Fibroblast of skin of left quadriceps (primary cell): ENCODE measurements at places on chromosomes 11 and 22.

GRCh38 chr11:128300785-128301184 lies 286.6 kb downstream of the ETS1 start:
- no peak for DNase-seq

GRCh38 chr11:129530154-129530895 lies 154.7 kb downstream of the BARX2 start:
- no peak for DNase-seq

DNA sequence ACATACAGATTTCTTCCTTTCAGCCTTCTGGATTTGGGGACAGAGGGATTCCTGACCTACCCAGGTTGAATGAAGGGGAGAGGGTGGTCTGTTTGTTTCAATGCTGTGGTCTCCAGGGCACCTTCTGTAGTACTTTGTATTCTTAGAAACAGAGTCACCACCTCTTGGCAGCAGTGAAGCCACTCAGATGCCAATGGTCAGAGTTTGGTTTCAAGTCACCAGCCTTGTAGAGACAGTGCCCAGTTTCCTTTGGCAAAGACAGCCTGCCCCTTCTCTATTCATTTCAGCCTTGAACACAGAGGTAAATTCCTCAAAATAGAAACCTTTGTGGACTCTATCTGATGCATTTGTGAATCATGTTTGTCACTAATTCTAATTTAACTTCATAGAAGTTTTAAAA lies 111.7 kb upstream of the RASSF10 start:
- DNase-seq: no peak

DNA sequence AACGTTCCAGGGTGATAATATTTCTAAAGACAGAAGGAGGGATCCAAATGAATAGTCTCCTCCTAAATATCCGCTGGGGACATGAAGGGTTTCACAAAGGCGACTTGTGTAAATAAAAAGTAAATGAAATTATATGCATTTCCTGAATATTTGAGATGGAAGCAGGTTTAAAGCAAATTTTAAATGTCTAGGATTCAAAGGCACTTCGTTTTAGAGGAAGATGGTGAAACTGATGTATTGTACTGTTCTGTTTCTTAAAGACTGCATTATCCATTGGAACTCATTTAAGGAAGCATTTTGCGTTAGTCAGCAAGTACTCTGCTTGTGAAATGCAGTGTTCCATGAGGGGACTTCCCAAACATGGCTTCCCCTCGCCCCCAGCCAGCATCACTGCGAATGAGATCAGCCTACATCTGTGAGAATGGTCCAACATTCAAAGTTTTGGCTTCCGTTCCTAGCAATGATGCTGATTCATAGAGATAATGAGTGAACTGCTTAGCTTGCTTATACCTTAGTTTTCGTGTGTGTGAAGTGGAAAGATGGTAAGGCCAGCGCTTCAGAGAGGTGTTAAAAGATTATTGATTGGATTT lies 1.5 kb downstream of the RAB39A start:
- DNase-seq: no peak

- DNase-seq: no peak
Measured at GRCh38 chr11:124740277-124740882, 638 bp downstream of the NRGN start.

DNA sequence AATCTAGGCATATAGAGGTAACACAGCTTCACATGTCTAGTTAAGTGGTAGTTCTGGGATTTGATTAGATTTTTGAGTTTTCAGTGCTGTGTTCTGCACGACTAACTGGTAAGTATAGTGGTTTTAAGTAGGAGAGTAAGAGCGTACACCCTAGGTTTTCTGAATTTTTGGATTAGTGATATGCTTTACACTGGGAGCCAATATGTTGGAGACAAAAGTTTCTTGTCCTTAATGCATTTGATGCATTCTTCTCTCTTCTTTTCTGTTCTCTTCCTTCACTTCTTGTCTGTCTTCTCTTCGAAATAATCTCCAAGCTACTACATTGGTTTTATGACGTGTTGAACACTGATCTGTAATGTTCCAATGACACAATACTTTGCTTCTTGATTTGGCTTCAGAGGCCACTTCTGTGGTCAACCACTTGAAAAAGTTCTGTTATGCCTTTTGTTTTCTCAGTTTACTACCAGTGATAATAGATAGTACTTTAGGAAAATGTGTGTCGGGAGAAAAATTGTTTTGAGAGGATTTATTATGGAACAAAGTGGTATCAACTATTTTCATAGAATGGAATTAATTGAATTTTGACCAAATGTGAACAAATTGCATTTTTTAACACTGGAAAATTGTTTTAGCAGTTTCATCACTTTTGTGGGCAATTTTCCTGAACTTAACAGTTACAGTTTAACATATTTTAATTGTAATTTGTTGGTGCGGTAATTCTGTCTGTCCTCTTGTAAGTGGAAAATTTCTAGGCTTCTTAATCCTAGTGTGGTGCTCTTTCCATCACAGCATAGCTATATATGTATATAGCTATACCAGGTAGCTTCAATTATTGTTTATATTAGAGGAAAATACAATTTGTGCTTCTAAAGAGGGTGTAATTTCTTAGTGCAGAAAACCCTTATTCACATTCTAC lies 2.6 kb downstream of the PDE3B start:
- no peak for DNase-seq
